ENCODE measurements at places on chromosomes 2 and 18. TPM values are rescaled to one million over a fixed set of nuclear protein-coding genes. Genes with fewer than 3 reads are reported as not detected.
A peak's percentile ranks its signal among the peaks of the same experiment; 100 is the strongest.

DNA sequence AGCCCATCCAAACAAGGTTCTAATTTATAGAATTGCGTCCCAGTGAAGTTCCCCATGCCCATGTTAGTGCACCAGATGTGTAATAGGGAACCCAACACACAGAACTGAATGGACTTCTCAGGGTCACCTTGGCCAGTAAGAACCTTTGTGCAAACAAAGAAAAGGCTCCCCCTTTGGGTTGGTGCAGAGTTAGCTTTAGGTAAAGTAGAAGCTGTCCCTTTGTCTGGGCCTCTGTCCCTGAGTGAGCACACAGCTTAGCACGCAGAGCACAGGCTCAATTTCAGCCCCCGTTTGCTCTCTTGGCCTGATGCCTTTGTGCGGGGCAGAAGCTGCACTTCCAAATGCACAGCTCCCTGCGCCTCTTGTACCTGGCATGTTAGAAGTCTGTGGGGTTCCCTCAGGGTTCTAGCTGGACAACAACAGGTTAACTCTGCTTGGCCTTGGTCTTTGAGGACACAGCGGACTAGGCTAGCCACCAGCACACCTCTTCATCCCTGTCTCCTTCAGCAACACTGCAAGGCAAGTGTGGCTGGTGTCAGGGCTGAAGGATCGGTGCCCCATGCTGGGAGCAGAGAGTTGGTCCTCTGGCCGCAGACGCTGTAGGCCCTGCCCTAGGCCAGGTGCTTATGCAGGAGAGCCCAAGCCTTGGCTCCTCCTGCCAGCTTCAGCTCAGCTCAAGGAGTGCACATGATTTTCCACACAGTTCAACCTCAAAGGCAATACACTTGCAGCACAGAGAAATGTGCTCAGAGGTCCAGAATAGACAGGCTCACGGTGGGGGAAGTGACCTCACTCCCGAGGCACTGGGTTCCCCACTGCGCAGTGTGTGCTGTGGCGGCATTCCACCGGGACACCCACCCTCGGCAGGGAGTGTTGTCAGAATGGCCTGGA, 73.3 kb upstream of the FOSL2 start:
- no peak for DNase-seq

GRCh38 chr18:3610813-3611212, 160.8 kb downstream of the TGIF1 start:
- no peak for DNase-seq

CNRIP1 gene
- 44.8 TPM for polyA plus RNA-seq

DNA sequence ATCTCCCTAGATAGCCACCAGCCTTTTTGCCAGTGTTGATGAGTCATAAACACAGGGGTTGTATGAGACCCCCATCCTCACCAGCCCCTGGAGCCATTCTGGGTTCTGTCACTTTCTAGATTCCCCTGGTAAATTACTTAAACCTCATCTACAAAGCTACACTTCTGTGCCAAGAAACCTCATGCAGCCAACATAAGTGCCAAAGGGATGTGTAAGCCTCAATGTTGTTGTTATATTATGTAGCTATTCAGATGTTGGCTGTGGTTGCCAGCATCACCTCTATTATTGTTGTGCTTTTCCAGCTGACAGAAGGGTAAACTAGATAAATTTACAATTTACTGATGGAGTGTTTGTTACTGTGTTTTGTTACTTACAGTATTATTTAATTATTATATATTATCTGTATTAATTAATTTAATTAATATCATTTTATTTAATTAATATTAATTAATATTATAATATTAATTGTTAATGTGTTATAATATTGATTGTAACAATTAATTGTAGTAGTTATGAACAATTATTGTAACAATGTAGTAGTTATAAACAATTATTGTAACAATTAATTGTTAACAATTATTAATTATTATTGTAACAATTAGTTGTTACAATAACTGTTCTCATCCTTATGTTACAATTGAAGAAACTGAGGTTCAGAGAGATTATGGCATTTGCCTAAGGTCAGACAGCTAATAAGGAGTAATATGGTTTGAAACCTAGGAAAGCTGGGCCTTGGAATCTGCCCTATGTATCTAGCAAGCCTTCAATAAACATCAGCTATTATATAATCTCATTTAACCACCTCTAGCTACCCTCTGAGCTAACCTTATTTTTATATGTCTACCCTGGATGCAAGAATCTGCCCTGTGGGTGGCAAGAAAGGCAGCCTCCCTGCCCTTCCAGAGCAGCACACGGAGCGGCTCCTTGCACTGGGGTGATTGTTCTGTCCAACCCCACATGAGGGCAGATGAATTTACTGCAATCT, 36.1 kb downstream of the PSTPIP2 start:
- DNase-seq, result no peak

GRCh38 chr18:74901362-74902146, 303.9 kb downstream of the ZNF407 start:
- DNase-seq, result no peak

RAD51AP2 gene
- polyA plus RNA-seq, result 0.69 TPM

DNA sequence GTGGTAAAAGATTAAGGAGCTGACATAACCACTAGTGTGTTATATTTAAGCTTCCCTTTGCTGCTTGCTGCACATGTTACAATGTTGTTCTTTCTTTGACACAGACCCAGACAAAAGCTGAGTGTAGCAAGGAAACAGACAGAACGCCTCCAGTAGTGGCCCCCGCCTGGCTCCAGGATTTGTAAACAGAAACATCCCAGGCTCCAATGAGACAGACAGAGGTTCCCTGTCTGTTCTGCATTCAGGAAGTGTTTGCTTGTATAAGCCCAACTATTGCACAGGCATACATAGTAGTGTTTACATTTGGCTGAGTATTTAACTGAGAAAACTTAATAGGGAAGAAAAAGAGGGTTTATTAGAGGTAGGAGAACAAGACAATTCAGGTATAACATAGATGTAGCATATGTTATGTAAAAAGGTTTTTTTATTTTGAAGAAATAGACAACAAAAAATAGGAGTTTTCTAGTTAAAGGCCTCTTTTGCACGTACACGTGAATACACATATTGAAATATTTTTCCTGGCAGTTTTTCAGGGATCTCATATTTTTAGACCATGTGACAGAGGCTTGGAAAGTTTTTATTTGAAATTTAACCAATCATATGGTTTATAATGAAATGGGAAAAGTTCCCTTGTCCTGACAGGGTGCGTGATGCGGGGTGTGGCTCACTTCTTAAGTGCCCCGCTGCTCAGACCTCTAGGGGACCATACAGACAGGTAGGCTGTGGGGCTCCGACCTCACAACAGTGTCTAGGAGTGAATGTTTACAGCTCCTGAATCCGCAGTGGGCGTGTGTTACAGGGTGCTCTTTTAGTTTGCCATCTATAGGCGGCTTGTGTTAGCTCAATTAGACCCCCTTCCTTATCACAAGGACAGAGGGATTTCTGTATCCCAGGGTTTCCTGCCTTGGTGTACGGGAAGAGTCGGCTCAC, 118.4 kb downstream of the BMPR2 start:
- DNase-seq, result peak; percentile 76

WDR12 gene
- polyA plus RNA-seq, result 93.4 TPM

DNA sequence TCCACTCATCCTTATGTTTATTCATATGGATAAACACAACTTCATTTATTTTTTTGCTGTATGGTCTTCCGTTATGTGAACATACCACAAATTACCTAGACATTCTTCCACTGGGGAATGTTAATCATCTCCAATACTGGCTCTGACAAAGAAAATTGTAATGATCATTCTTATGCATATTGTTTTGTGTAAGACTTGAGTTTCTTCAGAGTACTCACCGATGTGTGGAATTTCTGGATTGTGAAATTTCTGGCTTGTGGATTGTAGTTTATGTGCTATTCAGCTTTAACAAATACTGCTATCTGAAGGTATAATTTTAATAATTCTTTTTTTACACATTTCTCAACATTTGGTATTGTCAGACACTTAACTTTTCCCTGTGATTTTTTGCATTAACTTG, 212.2 kb upstream of the THUMPD2 start:
- no peak for DNase-seq

DNA sequence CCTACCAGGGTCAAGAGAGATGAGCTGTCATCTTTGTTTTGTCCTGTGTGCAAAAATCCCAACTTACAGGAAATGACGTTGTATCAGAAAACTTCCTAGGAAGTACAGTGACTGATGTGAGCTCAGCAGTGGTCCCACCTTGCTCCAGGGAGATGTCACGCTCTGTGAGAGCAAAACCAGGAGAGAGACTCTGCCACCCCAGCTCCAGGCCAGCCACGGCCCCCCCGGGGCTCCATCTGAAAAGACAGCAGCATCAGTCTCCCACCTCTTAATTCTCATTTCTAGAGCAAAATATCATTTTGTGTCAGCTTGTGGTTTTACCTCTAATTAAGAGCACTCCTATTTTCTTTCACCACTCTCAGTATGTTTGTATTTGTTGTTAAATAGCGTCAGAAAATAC, 57.5 kb downstream of the MYL12B start:
- no peak for DNase-seq

DNA sequence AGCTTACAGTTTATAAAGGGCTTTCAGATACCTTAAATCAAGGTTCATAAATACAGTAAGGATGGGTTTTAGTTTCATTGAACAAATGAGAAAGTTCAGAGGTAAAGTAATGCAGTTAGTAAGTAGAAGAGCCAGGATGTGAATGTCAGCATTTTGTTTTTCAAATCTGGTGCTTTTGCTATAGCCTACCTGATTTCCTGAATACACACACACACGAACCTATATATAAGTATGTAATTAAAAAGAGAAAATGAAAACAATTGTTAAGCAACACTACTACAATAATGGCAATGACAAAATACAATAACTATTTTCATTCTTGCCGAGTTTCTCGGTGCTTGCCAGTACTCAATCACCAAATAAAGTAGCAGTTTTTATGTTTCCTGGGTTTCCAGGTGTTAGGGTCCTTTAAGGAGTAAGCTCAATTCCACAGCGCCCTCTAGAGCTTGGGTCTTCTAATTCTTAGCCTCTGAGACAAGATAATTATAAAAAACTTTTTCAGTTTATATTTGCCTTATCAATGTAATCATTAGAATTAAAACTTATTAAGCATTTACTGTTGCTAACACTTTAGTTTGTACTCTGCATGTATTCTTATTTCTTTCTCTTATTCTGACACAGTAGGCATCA, 512.9 kb upstream of the ACVR2A start:
- DNase-seq, result no peak

CERKL gene
- 8.5 TPM for polyA plus RNA-seq

DNA sequence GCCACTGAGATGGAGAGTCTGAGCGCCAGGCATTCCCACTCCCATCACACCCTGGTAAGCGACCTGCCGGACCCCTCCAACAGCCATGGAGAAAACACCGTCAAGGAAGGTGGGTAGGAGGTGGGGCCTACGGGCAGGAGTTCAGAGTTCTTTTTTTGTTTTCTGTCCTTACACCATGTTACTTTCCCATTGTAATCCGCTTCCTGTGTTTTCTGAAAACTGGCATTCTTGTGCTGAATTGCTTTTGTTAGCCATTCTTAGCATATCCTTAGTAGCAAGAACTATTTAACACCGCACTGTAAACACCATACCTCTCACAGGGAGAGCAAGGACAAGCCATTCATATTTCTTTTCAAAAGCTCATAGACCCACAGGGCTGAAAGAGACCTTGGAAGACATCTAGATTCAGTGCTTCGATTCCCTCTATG, 46.2 kb downstream of the UNC80 start:
- no peak for DNase-seq

- no peak for DNase-seq
These were observed 159.4 kb downstream of the CCDC148 start for GRCh38 chr2:158297120-158297519.

GAL3ST2 gene
- 0.27 TPM for polyA plus RNA-seq

ALPI gene
- polyA plus RNA-seq, result not detected

GRCh38 chr2:171824086-171824485, 70.0 kb downstream of the SLC25A12 start:
- DNase-seq, result no peak

ASTL gene
- polyA plus RNA-seq, result 0.18 TPM

DNA sequence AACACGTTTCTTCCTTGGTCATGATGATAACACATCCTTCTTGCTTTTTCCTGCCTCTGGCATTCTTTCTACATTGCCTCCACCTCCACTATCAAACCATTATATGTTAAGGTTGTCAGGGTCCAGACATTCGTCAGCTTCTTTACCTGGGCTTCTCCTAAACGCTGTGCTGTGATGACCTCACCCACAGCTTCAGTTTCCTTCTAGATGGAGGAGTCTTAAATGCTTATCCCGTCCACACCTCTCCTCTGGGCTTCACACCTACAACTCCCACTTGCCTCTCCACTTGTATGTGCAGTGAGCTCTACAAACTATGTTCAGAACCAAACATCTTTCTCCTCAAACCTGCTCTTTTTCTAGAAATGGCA, 666 bp upstream of the STAT1 start:
- no peak for DNase-seq

DNA sequence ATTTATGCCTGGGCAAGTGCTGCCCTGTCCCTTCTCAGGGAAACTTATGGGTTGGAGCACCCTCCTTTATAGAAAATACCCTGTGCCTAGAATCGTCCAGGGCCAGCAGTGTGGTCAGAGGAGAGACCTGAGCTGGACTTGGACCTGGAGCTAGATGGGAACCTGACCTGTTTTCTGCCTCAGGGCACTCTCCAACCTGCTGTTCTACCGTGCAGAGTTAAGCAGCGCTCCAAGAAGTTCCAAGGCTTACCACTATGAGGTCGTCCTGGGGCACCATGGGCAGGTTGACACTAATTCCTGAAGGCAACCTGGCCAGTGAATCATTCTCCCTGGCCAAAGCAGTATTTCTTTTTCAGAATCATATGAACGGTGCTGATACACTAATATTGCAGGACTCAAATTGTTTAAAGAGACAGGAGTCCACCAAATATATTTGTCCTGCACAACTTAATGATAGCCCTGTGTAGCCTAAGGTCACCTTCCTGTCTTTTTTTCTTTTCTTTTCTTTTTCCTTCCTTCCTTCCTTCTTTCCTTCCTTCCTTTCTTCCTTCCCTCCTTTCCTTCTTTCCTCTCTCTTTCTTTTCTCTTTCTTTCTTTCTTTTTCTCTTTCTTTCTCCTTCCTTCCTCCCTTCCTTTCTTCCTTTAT, 455.4 kb upstream of the HNMT start:
- no peak for DNase-seq

HPCAL1 gene
- 73.8 TPM for polyA plus RNA-seq

CRYGC gene
- polyA plus RNA-seq, result not detected

DNA sequence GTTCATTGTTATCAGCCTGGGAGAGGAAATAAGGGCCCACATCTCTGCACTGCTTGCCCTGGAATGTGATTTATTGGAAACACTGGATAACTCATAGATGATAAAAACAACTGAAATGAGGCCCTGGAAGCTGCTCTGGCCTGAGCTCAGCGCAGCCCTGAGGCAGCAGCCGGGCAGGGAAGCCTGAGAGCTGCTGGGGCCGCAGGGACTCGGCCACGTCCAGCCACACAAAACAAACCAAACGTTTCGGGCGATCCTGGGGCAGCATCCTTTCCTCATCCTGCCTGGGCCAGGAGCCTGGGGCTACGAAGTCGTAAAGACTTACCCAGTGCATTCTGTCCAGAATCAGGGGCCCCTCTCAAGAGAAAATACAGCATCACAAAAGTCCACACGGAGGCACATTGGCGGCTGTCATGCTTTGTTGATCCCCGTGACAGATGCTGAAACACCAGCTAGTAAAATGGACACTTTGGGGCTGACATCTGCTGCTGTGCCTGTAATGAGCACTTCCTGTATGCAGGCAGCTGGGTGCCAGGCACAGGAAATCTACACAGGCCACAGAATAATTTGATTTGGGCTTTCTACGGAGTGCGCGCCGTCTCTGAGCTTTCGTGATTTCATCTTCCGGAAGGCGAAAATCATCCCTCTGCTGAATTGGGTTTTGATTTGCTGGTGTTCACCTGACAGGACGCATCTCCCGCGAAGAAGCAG, 250.6 kb downstream of the EIPR1 start:
- DNase-seq, result no peak
